DMS153 (cell line): ENCODE measurements at places on chromosomes 7 and 10.

DNA sequence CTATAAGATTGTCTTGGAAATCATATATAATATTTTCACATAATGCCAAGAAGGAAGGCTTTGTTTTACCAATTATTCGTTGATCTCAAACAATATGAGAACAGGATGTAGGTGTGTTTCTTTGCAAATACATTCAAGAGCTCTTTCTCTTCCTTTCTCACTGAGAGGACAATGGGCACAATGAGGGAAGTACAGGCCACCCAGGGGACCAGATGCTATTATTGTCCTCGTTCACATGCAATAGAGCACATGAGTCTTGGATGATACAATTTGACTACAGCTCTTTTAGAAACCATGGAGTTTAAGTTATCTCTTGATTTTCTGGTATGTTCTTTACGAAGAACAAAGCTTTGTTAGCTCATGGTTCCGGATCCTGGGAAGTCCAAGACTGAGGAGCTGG, 323.7 kb upstream of the KLF6 start:
- DNase-seq = no peak

DNA sequence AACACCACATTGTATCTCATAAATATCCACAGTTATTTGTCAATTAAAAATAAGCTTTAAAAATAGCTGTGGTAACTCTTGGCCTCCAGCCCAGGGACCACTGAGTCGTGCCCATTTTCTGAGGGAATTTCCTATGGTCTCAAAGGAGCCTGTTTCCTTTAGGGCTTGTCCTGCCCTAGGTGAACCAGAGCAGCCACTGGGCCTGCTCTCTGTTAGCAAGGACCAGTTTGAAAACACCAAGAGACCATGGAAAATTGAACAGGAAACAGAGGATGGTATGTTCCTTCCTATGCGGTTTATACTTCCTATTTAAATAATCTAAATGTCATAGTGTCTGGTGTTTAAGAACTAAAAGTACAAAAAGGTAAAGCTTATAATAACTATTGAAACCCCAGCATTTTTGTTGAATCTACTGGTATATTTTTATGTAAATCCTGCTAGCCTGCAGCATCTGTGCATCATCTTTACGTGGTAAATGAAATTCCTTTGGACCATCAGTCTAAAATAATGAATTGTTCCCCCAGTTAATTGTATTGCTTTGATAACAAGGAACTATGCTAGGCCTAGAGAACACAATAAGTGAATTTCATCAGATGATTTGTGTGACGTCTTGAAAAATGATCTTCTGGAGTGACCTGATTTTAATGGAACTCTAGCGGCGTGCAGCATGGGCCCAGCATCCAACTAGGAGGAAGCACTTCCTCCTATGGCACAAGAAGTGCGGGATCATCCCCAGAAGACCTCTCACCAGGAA, 333.7 kb downstream of the GFRA1 start:
- DNase-seq = no peak

DNA sequence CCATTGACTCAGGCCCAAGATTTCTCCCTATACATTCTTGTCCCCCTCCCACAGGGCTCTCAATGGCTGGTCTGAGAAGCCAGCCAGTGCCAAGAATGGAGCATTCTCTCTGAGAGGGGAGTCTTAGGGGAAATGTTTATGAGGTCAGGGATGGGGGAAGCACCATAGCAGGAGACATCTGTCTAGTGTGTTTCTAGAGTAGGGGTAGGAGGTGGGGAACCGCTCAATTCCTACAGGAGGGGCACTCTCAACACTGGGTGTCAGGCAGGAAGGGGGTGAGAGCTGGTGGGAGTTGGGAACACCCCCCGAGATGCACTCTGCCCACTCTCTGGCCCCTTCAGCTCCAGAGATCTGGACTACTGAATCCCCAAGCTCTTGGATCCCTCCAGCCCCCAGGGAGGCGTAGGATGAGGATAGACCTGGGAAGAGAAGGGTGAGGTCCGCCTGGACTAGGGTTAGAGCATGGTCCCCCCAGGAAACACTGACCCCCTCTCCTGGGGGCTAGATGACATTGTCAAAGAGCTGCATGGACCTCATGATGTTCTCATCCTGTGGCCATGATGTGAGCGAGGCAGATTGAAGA, 8.7 kb upstream of the OGA start:
- DNase-seq = no peak

DNA sequence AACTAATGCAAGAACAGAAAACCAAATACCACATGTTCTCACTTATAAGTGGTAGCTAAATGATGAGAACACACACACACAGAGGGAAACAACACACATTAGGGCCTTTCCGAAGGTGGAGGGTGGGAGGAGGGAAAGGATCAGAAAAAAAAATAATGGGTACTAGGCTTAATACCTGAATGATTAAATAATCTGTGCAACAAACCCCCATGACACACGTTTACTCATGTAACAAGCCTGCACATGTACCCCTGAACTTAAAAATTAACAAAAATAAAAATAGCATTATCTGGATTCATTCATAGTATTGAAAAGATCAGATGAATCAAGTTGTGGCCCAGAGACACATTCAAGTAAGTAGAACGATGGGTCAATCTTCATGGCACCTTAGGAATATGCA, 159.5 kb upstream of the POT1 start:
- no peak for DNase-seq

DNA sequence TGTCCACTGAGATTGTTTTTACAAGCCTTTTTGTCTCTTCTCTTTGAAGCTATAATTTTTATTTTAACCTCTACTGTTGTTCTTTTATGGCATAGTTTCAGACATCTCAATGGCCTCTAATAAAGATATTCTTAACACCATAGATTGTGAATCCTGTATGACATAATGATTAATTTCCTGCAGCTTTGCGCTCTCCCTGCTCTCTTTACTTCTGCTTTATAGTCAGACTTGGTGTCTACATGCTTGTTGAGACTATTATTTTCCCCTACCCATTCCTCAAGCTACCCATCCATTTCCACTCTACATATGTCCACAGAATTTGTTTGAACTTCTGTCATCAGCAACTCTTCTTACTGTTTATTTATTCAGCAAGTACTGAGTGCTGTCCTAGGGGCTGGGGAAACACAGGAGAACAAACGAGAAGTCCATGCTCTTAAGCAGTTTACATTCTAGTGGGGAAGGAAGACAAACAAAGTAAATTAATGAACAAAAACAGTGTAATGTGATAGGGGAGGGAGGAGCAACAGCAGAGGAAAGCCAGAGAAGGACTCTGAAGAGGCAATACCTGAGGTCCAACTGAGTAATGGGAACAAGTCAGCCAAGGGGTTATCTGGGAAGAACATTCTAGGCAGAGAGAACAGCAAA, 110.1 kb downstream of the CDK14 start:
- DNase-seq = peak; percentile 91

DNA sequence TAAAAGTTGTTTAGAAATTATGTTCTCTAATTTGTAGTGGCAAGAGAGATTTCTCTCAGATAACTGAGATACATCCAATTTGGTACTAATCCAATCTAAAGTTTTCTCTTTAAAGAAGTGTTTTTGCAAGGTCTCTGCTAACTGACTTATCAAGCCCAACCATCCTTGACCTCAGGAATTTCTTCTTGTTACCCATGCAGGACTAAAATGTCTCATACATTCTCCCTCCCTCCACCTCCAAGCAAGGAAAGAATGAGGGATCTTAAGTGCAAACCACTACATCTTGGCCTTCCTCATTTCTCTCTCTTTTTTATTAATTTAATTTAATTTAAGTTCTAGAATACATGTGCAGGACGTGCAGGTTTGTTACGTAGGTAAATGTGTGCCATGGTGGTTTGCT, 12.8 kb downstream of the NRAP start:
- DNase-seq = no peak

GRCh38 chr10:91887272-91888076, 21.8 kb downstream of the FGFBP3 start:
- DNase-seq = no peak

GRCh38 chr7:83365746-83366145, 203.1 kb upstream of the PCLO start:
- DNase-seq = no peak

DNA sequence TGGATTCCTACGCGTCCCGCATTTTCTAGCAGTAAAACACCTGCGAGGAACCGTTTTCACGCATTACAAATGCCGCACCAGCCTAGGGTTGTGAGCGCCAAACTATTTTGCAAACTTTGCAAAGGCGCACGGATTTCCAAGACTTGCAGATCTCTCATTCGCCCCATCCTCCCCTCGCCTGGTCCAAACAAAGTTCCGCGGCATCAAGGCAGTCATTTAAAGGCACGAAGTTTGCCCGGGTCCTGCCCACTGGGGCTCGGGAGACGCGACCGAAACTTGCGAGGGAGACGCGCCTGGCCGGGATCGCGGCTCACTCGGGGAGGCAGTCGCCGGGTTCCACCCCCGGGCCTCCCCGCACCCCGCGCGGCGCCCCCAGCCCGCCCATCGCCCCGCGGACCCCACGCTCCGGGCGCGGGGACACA, 613 bp downstream of the USP6NL start:
- DNase-seq = no peak

- no peak for DNase-seq
Measured at GRCh38 chr7:150375662-150376521, 3.2 kb upstream of the ZNF775 start.

GRCh38 chr10:73907841-73908517, 3.0 kb upstream of the PLAU start:
- no peak for DNase-seq

DNA sequence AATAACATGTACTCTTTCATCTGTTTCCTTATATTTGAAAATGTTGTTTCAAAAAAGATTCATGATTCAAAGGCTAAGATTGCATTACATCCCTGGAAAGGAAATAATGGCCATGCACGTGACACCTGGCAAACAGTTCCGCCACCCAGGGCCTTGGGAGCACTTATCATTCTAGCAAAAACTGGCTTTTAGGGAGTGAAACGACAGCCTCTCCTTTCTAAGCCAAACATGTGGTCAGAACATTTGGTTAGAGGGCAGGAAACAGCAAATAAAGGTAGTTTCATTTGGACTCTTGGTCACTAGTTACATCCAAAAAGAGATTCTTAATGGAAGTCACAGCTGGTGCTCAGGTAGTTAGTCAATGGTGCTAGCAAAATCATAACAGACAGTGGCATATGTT, 83.5 kb downstream of the FAS start:
- no peak for DNase-seq

GRCh38 chr10:31148951-31149350, 117.3 kb upstream of the ZNF438 start:
- DNase-seq = no peak

- no peak for DNase-seq
Measured at GRCh38 chr7:3739983-3740382, 438.9 kb downstream of the SDK1 start.

- DNase-seq = no peak
Measured at GRCh38 chr7:31055471-31055870, 3.4 kb downstream of the ADCYAP1R1 start.

DNA sequence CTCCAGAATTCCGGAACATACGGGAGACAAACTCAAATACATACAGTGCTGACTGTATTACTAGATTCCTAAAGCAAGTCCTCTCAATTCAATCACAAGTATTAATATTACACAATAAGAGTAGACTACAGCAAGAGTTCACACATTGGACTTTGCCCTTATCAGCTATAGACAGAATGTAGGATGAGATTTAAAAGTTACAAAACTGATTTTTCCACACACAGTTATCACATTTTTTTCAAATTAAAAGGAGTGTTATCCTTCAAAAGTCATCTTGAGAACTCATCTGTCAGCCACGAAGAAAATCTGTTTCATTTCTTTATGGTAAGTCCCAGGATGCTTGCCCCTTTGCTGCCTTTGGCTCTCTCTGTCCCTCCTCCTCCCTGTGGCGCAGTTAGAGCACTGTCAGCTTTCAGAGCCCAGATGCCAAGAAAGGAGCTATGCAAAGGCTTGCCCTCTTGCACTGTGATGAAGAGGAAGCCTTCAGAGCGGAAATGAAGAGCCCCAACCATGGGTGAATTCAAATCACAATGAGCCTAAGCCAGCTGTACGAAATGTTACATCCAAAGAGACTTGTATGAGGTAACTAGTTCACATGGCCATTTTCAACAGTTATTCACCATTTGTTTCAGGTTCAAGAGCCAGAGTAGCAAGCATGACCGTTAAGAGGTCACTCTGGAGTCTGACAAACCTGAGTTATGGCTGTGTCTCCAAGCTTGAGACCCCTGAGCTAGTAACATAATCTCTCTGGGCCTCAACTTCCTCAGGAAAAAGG, 10.7 kb downstream of the NCOA4 start:
- no peak for DNase-seq

DNA sequence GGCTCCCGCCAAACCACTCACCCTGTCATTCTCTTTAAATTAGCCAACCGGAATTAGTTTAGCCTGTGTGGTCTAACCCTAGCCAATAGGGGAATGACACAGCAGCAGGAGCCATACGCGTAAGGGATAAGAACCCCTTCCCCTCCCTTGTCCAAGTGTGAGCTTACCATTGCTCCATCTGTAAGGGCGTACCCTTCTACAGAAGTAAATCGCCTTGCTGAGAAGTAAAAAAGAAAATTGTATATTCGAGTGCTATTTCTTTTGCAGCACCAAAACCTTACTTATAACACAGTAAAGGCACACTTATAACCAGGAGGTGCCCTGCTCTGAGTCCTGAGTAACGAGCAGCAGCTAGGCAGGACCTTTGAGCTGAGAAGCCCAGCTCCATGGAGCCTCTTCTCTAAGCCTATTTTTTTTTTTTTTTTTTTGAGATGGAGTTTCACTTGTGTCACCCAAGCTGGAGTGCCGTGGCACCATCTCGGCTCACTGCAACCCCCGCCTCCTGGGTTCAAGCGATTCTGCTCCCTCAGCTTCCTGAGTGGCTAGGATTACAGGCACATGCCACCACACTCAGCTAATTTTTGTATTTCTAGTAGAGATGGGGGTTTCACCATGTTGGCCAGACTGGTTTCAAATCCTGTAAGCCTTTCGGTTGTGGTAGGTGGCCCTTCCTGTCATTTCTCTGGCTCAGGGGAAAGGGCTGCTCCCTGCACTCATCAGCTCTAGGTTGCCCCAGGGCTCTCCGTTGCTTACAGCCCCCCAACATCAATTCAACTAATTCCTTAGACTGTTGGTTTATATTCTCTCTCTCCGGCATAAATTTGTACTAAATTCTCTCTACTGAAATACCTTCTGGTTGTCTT, 73.3 kb downstream of the NSUN6 start:
- no peak for DNase-seq

- DNase-seq = peak; percentile 19
Measured at GRCh38 chr10:96587264-96588059, 650 bp upstream of the TM9SF3 start.

DNA sequence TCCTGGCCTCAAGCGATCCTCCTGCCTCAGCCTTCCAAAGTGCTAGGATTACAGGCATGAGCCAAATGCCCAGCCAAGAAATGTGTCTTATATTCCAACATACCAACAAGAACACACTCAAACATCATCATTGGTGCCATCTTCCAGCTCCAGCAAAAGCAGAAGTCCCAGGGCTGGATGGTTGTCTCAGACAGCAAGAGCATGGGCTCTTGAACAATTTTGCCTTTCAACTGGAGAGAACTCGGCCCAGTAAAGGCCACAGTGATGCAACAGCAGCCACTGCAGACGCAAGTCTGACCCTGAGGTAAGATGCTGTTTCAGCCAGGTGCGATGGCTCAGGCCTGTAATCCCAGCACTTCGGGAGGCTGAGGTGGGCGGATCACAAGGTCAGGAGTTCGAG, 52.8 kb upstream of the NFE2L3 start:
- DNase-seq = no peak

GRCh38 chr10:82252081-82252480, 377.1 kb downstream of the NRG3 start:
- DNase-seq = no peak

GRCh38 chr7:57220746-57221145, 88.5 kb upstream of the ZNF479 start:
- no peak for DNase-seq

GRCh38 chr10:46542567-46543465, 13.6 kb downstream of the GPRIN2 start:
- no peak for DNase-seq
